CD4-positive, alpha-beta memory T cell (primary cell): ENCODE measurements at places on chromosomes 6 and 20.
A peak's percentile ranks its signal among the peaks of the same experiment; 100 is the strongest.

DNA sequence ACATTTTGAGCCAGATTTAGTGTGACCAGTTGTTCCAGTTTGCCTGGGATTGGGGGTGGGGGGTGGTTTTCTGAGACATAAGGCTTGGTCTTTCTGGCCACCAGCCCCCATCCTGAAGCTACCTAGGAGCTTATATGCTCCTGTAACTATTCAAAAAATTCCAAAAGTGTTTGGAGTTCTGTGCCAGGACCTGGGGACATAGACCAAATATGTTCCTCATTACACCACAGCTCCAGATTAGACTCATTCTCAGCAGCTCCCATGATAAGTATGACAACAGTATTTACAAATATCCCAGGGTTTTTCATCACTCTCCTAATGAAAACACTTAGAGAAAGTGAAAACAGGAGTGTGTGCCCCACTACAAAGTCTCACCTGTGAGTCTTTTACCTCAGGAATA is 37.8 kb upstream of the RNF144B start:
- no peak for DNase-seq

DNA sequence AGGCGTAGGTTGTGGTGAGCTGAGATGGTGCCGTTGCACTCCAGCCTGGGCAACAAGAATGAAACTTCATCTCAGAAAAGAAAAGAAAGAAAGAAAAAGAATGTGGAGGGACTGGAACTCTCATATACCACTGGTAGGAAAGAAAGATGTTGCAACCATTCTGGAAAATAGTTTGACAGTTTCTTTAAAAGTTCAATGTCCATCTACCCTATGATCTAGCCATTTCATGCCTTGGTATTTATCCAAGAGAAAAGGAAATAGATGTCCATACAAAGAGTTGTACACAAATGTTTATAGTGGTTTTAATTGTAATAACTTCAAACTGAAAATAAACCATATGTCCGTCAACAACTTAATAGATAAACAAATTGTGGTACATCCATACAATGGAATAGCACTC is 190.1 kb upstream of the ZNF217 start:
- DNase-seq, result no peak

DNA sequence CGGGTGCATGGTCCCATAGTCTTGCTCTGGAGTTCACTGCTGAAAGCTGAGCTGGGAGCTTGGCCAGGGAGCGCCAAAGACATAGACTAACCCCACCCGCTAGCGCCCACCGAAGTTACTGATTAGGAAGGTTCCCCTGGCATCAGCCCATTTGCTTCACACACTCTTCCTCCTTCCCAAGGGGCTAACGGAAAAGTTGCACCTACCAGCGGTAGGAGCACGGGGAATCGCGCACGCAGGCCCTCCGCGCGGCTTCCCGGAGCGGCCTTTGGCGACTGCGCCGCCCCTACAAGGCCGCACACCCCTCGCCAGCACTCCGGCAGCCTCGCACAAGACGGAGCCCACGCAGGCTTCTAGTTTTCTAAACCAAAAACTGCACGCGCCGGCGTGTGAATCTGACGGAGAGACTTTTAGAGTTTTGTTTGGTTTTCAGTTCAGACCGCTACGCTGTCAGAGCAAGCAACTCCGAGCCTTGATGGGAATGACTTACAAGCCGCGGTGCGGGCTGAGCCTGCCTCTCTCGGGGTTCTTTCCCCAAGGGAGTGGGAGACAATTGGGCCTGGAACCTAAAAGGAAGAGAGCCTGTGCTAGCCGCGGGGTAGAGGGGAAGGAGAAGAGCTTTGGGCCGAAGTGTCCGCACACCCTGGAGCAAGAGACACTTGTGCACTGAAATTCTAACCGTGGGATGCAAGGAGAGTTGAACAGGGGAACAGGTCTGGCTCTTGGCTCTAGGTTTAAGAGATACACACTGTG is 891 bp upstream of the POU3F2 start:
- peak; percentile 29 for DNase-seq

- DNase-seq, result no peak
These were observed 1.1 kb upstream of the FGD2 start for GRCh38 chr6:37004044-37004980.

DNA sequence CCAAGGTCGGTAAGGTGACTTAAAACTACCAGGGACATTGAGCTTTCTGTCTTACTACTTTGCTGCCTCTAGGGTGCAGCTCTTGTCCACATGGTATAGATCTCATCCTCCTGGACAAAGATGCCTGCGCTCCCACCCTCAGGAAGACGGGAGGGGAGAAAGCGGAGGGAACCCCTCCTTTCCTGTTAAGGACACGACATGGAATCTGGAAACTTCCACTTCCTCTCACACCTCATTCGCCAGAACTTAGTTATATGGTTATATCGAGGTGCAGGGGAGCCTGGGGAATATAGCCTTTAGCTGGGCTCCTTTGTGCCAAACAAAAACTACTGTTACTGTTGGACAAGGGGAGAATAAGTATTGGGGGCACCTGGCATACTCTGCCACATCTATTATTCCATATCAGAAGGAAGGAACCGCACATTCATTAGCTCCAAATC is 224.3 kb upstream of the TSHZ2 start:
- no peak for DNase-seq

- DNase-seq, result peak; percentile 26
These were observed 1.7 kb downstream of the ULBP1 start for GRCh38 chr6:149965194-149966020.

DNA sequence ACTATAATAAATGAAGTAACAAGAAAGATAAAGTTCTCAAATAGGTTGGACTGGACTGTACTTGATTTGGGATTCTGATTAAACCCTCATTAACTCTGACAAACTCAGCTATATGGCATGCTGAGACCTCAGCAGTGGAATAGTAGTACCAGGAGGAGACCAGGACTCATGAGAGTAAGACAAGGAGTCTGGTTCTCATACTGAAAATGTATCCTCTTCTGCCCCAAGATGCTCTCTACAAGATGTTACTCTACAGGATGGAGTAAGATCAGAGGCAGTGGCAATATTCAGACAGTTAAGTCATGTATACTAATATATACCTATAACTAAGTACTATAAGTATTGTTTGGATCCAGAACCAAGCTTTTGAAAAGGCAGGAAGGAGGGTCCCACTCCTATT is 31.9 kb upstream of the SYNCRIP start:
- DNase-seq, result no peak

DNA sequence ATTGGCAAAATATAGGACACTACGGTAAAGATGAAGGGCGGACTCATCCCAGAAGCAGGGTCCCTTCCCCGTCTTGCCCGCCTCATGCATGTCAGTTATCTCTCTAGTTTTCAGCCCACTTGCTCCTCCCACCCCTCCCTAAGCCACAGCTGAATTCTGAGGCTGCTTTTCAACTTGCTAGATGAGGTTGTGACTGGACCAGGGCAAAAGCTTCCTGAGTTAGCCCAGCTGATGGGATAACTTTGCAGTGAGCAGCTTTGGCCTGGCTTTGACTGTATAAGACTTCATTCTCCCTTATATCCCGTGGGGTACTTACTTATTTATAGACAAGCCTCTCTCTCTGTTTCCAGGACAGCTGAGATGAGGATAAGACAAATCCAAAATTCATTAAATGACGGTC is 23.2 kb downstream of the GHRH start:
- no peak for DNase-seq

DNA sequence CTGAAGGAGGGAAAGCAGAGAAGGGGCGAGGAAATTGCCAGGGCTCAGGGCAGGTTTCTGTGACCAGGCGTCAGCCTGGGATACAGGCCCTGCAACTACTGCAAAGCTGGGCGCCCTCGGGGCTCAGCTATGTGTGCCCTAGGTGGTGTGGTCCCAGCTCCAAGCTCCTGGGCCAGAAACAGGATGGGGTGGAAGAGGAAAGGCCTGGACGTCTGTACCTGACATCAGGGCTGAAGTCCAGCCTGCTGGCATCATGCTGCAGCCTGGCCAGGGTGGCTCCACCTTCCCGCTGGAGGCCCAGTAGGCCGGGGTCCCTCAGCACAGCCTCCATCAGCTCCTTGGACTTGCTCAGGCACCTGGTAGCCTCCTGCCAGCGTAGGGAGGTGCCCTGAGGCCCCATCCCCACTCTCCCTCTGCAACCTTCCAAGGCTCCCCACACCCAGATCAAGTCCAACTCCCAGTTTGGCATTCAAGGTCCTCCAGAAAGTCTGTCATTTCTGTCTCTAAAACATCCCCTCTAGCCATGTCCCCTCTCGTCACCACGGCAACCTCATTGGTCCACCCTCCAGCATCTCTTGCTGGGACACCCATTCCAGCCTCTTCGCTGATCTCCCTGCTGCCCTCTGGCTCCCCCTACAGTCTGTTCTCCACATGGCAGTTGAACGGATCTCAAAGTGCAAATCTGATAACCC is 38.2 kb downstream of the KIAA1755 start:
- peak; percentile 21 for DNase-seq

GRCh38 chr6:10976571-10976970 is 67.5 kb downstream of the ELOVL2 start:
- no peak for DNase-seq

DNA sequence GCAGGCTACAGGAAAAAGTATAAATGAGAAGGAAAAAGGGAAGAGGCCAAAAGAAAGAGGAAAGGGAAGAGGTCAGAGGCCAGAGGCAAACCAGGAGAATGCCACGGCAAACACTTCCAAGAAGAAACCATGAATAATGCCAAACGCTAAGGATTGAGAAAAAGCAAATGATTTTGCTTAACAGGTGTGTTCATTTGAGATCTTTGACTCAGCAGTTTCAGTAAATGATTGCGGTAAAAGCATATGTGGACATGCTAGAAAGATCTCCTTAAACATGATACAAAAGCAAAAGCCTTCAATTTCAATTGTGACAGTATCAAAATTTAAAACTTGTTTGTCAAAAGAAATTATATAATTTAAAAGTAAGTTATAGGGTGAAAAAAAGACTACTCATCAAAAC is 70.6 kb downstream of the UBE3D start:
- no peak for DNase-seq

- no peak for DNase-seq
These were observed 530.1 kb upstream of the CITED2 start for GRCh38 chr6:139904568-139904967.

GRCh38 chr6:140773276-140773675 is 1359.4 kb upstream of the GJE1 start:
- DNase-seq, result no peak

DNA sequence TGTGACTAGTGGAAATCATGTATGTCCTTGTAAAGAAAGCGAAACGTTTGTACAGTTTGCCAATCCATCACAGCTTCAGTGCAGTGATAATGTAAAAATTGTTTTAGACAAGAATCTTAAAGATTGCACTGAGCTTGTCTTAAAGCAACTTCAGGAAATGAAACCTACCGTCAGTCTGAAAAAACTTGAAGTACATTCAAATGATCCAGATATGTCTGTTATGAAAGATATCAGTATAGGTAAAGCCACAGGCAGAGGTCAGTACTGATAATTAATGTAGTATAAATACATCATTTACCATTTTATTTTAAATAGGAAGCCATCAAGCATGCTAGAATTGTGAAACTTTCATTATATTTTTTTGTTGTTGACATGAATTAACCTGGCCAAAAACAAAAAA is 60.9 kb upstream of the SMIM8 start:
- no peak for DNase-seq

DNA sequence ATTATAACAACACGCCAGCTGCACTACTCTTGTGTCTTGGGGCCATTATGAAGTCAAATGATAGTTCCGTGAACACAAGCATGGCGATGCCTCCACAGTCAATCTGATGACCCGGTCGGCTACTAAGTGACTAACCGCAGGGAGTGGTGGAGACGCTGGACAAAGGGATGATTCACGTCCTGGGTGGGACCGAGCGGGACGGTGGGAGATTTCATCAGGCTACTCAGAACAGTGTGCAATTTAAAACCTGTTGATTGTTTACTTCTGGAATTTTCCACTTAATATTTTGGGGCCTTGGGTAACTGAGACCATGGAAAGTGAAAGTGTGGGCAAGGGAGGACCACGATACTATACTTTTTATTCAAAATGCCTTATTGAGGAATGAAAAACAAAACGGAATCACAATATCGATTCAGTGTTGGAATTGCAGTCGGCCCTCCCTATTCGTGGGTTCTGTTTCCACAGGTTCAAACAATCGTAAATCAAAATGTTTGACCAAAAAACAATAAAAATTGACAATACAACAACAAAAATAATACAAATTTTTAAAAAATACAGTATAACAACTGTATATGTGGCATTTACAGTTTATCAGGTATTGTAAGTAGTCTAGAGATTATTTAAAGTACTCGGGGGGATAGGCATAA is 66.5 kb downstream of the MYLK4 start:
- DNase-seq, result no peak

DNA sequence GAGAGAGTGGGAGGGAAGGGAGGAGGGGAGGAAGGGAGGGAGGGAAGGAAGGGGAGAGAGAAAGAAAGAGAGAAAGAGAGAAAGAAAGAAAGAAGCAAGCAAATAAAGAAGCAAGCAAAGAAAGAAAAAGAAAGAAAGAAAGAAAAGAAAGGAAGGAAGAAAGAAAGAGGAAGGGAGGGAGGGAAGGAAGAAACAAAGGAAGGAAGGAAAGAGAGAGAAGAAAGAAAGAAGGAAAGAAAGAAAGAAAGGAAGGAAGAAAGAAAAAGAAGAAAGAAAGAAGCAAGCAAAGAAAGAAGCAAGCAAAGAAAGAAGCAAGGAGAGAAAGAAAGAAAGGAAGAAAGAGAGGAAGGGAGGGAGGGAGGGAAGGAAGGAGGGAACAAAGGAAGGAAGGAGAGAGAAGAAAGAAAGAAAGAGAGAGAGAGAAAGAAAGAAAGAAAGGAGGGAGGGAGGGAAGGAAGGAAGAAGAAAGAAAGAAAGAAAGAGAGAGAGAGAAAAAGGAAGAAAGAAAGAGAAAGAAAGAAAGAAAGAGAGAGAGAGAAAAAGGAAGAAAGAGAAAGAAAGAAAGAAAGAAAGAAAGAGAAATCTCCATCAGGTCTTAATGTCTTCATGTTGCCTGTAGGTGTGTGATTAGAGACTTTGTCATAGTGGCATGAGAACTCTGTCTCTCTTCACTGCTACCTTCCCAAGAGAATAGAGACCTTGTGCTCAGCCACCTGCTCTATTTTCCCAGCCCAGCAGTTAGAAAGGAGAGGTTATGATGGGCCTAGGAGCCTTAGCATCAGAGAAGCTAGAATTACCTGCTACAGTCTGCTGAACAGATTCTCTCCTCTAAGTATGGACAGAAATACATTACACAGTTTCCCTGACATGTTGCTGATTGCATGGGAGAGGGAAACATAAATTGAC is 5.0 kb downstream of the SEMG1 start:
- DNase-seq, result no peak

GRCh38 chr6:136174510-136174909 is 75.6 kb downstream of the MTFR2 start:
- DNase-seq, result no peak

DNA sequence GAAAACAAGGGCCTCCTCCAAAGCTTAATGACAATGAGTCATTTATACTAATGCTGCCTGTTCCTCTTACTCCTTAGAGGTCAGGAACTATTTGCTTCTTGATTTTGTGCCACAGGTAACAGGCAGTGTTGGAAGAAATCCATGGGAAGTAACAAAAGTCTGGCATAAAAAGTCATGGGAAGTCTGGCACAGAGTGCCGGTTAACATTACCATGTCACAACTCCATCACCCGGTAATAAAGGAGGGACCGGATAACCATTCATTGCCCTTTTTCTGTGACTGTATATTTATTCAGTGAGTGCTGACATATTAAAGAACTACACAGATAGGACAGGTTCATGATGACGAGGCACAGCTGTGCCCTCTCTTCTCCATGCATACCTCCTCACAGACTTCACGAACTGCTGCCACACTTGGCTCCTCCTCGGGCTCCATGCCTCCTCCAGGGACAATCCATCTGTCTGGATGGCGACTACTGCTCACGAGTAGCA is 50.9 kb downstream of the NUDT3 start:
- no peak for DNase-seq

GRCh38 chr6:165660857-165661663 is 2.0 kb downstream of the PDE10A start:
- no peak for DNase-seq

- DNase-seq, result no peak
These were observed 1265.4 kb upstream of the GJE1 start for GRCh38 chr6:140867336-140867735.
